ENCODE measurements at places on chromosomes 16 and 17. TPM values are rescaled to one million over a fixed set of nuclear protein-coding genes. Genes with fewer than 3 reads are reported as not detected.

PLXDC1 gene
- total RNA-seq: 0.84 TPM

NOL3 gene
- total RNA-seq: 3.0 TPM

PPY gene
- not detected for total RNA-seq

DNA sequence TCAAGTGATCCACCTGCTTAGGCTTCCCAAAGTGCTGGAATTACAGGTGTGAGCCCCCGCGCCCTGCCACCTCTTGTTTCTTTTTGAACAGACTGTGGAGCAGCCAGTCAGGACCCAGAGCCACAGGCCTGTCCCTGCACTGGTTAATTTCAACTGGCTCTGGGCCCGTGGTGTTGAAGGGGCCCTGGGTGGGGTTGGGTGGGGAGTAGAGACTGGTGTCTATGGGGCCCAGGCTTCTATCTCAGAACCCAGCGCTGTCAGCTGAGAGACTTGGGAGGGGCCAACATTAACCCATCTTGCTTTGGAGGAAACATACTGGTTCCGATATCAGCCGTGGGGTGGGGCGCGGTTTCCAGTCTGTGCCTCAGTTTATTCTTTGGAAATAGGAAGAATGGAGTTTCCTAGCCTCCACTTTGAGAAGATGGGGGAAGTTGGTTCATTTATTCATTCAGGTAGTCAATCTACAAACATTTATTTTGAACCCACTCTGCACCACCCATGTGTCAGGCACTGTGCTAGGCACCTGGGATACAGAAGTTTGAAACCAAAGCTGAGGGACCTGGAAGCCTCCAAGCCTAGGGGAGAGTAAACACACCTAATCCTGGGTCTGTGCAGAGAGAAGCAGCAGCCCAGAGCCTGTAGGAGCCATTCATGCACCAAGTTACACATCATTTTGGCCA, 15.5 kb upstream of the SLC4A1 start:
- H3K27ac ChIP-seq: no peak overlapping the region
- peak; percentile 86 for DNase-seq
- H3K4me3 ChIP-seq: no peak overlapping the region
- no peaks in the 10 kb centered on the region for H3K36me3 ChIP-seq

CD300H gene
- total RNA-seq: not detected

GRCh38 chr17:43771463-43771862, 7.3 kb downstream of the DUSP3 start:
- no peaks in the 10 kb centered on the region for H3K27me3 ChIP-seq
- H3K4me1 ChIP-seq: peaks cover 21% of the 10 kb centered on the region
- DNase-seq: no peak
- H3K36me3 ChIP-seq: peaks cover 20% of the 10 kb centered on the region
- H3K27ac ChIP-seq: peak overlapping the region; percentile 78

IRF8 gene
- total RNA-seq: 17.1 TPM

GAS2L2 gene
- not detected for total RNA-seq

SLC5A11 gene
- total RNA-seq: 0.67 TPM

KRT20 gene
- not detected for total RNA-seq

C16orf96 gene
- 0.09 TPM for total RNA-seq

DNA sequence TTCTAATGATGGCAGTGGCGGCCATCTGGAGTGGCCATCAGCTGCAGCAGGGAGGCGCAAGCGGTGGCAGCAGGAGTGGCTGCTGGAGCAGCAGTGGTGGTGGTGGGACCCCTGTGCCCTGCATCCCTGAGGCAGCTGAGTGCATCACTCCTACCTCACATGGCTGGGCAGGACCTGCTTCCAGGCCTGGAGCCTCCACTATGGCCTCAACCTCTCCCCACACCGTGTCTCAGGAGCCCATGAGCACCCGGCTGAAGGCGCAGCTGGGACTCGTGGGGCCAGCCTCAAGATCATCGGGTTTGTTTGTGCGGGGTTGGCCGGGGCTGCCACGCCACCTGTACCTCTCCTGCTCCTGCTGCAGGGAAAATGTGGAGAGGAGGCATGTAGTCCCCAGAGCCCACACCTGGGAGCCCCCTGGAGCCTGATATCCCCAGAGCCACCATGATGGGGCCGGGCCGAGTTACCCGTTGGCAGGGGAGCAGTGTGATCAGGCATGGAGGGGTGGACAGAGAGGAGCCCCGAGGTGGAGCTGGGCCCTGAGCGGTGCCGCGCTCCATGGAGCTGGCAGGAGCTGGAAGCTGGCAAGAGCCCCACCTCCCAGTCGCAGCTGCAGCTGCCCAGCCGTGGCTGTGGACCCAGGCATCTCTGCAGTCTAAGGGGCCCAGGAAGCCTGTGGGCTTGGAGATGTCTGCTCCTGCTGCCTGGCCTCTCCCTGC, 16.7 kb downstream of the RHOT1 start:
- H3K27me3 ChIP-seq: no peaks in the 10 kb centered on the region
- no peak overlapping the region for H3K27ac ChIP-seq
- peaks cover 10% of the 10 kb centered on the region for H3K36me3 ChIP-seq

CA7 gene
- total RNA-seq: not detected

DNA sequence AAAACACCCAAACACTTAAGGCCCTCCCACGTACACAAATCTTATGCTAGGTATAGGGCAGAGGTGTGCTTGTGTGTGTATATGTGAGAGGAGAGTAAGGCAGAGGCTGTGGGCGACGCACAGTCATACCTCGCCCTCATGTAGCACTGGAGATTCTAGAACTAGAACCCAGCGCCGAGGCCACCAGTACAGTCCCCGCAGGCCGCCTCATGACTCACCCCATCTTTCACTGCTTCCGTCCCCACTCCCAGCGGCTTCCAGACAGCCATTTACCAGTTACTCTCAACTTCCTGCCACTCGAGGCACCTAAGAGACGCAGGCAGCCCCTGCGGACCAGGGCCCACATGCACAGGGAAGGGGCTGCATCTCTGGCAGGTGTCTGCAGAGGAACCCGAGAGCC, 23.2 kb upstream of the CYTH1 start:
- H3K4me1 ChIP-seq: no peaks in the 10 kb centered on the region
- peak overlapping the region; percentile 7 for H3K27ac ChIP-seq
- H3K36me3 ChIP-seq: peaks cover 23% of the 10 kb centered on the region
- no peak for DNase-seq
- H3K27me3 ChIP-seq: no peaks in the 10 kb centered on the region

GRCh38 chr17:79505199-79505598, 105.7 kb downstream of the RBFOX3 start:
- no peak overlapping the region for H3K27ac ChIP-seq
- H3K4me3 ChIP-seq: no peak overlapping the region
- no peaks in the 10 kb centered on the region for H3K36me3 ChIP-seq
- no peaks in the 10 kb centered on the region for H3K27me3 ChIP-seq

- H3K4me3 ChIP-seq: no peak overlapping the region
- no peaks in the 10 kb centered on the region for H3K36me3 ChIP-seq
- H3K27ac ChIP-seq: no peak overlapping the region
- H3K27me3 ChIP-seq: no peaks in the 10 kb centered on the region
- H3K4me1 ChIP-seq: no peaks in the 10 kb centered on the region
Observed at GRCh38 chr17:9150446-9151090, 129.3 kb downstream of the NTN1 start.
